Fibroblast of lung (primary cell): ENCODE measurements at places on chromosomes 2 and 18.

DNA sequence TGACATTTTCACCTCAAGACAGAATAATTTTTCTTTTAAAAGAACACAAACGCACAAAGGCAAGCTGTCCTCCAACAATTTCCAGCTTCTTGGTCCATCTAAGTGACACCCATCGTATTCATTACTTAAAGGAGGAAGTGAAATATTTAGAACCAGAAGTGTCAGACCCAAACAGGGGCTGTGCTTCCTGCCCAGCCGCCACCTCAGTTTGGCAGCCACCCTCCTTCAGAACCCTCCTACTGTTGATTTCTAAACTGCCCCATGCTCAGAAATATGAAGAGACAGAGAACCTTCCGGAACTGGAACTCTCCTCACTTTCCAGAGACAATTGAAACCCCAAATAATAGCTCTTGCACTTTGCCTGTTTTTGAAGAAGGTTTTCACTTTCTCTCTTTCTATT is 734.8 kb upstream of the SALL3 start:
- DNase-seq: no peak
- no peak overlapping the region for H3K4me3 ChIP-seq
- H3K36me3 ChIP-seq: no peaks in the 10 kb centered on the region
- H3K27me3 ChIP-seq: no peaks in the 10 kb centered on the region
- H3K4me1 ChIP-seq: no peaks in the 10 kb centered on the region

DNA sequence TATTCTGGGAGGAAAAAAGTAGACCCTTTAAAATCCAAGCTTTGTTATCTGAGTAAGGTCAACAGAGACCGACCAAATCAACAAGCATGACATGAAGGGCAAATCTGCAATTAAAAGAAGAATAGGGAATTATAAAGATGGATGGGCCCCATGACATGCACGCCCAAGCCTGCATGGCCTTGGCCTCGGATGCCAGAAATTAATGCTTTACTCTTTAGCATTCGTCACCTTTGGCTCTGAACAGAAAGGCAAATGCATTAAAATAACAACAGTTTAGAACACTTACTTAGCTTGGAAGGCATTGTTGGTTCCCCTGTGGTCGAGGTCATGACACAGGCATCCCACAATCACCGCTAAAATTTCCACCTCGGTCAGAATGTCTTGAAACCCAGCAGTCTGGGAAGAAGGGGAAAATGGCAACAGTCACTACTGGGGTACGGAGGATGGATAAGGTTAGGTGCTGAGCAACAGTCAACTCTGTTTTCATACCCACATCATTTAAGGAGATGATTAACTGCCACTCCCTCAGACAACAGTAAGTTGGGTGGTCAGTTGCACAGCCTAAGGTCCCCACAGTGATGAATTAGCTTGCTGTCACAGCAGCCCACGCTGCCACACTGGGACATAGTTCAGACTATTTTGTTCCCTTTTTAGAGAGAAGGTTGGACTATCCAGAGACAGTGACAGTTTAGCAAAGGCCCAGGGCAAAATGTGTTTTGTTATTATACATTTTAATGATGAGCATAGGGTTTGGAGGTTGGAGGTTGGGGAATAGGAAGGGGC is 319.1 kb downstream of the AGPS start:
- H3K36me3 ChIP-seq: no peaks in the 10 kb centered on the region
- no peak overlapping the region for H3K4me3 ChIP-seq
- no peaks in the 10 kb centered on the region for H3K4me1 ChIP-seq
- peak; percentile 24 for DNase-seq

GRCh38 chr2:10900216-10901109 is 11.3 kb upstream of the KCNF1 start:
- H3K4me3 ChIP-seq: no peak overlapping the region
- H3K4me1 ChIP-seq: no peaks in the 10 kb centered on the region
- no peak overlapping the region for H3K27ac ChIP-seq
- H3K36me3 ChIP-seq: no peaks in the 10 kb centered on the region
- H3K27me3 ChIP-seq: peaks cover 2% of the 10 kb centered on the region

- no peaks in the 10 kb centered on the region for H3K4me1 ChIP-seq
- no peak for DNase-seq
- H3K27ac ChIP-seq: no peak overlapping the region
- no peak overlapping the region for H3K4me3 ChIP-seq
- H3K36me3 ChIP-seq: no peaks in the 10 kb centered on the region
These were observed 22.3 kb downstream of the TMEM18 start for GRCh38 chr2:654896-655295.

- no peak for DNase-seq
- H3K4me1 ChIP-seq: no peaks in the 10 kb centered on the region
- H3K4me3 ChIP-seq: no peak overlapping the region
- H3K27me3 ChIP-seq: no peaks in the 10 kb centered on the region
- no peaks in the 10 kb centered on the region for H3K36me3 ChIP-seq
These were observed 50.3 kb upstream of the B3GNT2 start for GRCh38 chr2:62145478-62146100.

DNA sequence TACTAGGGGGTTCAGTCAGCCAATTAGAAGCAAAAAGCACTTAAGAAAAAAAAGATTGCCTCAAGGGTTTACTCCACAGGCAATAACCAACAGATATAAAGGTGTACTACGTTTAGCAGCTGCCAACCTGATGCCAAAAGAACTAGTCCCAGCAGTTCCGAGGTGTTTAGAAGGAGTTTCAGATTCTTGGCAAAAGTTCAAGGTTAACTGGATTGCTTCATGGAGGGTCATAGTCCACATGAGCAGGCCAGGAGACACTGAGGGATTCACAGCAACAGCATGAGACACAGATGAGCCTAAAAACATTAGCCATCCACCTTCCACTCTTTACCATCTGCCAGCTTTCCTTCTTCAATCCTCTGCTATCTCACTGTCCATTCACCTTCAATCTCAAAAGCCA is 4.9 kb upstream of the DNAH7 start:
- no peaks in the 10 kb centered on the region for H3K27me3 ChIP-seq
- no peak for DNase-seq
- peaks cover 11% of the 10 kb centered on the region for H3K4me1 ChIP-seq
- no peak overlapping the region for H3K4me3 ChIP-seq
- no peaks in the 10 kb centered on the region for H3K36me3 ChIP-seq
- H3K27ac ChIP-seq: no peak overlapping the region

GRCh38 chr2:210169516-210170195 is 1.6 kb downstream of the KANSL1L start:
- no peaks in the 10 kb centered on the region for H3K27me3 ChIP-seq
- peak overlapping the region; percentile 90 for H3K4me3 ChIP-seq

- no peak for DNase-seq
- H3K27ac ChIP-seq: no peak overlapping the region
These were observed 284.4 kb upstream of the RGPD4 start for GRCh38 chr2:107542314-107542740.
